Stimulated activated CD4-positive, alpha-beta T cell treated with anti-CD3 and anti-CD28 coated beads, Interleukin-12 subunit alpha, Interleukin-12 subunit beta, amount 100 ng/mL, for 4 hours (primary cell): ENCODE measurements at places on chromosomes 3 and 15.

DNA sequence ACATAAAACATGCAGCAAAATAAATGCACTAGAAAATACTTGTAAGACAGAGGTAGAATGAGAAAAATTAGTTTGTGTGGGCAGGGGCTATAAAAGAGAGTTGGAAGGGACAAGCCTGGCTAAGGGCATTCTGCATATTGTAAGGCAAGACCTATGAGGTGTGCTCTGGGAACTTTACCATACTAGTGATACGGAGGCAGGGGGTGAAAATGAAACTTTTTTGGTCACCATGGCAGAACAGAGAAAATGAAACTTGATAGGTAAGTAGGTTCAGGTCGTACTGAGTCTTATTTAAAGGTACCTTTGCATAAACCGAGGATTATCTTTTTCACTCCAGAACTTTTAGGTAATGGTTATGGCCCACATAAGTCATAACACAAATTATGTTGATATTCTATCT, 74.7 kb upstream of the ACKR4 start:
- DNase-seq = no peak

GRCh38 chr15:40100123-40100946, 8.3 kb downstream of the BMF start:
- no peak for DNase-seq

DNA sequence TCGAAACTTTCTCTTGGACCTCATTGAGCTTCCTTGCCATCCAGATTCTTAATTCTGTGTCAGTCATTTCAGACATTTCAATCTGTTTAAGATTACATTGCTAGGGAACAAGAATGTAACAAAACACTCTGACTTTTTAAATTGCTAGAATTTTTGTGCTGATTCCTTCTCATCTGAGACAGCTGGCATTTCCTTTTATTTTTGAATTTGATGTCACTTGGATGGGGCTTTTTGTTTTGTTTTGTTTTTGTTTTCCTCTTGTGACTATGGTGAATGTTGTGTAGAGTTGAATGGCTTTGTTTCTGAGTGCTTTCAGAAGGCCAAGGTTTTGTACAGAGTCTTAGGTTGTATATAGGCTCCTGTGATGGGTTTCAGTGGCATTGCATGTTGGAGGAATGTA, 1129.3 kb downstream of the NAALADL2 start:
- no peak for DNase-seq

- no peak for DNase-seq
Observed at GRCh38 chr3:49298511-49298910, 21.5 kb upstream of the C3orf62 start.

- DNase-seq = no peak
Observed at GRCh38 chr3:65539616-65540015, 499.1 kb downstream of the MAGI1 start.

GRCh38 chr3:158105710-158106253, 438 bp downstream of the SHOX2 start:
- DNase-seq = no peak

DNA sequence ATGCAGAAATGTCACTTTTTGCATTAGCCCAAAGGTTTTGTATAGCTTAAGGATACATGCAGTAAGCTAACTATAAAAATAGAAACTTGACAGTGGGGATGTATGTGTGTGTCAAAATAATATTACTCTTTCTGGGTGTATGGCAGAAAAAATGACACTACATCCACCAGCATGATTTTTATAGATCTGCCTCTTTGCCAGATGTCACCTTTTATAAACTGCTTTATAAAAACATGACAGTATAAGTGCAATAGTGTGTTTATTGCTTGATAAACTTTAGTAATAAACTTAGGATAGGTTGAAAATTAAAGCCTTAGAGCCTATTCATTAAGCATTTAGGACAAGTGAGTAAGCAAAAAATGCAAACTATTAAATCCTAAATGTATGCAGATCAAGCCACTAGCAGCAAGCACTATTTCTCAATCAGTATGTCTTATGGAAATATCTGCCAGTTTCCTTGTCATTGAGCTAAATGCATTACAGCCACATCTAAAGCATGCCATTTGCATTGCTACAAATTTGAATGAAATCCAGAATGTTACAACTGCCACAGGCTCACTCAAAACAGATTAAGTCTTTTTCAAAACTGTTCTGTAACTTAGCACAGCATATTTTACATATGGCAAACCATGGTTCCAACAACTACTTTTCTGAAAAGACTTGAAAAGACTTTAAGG, 935.0 kb downstream of the FHIT start:
- DNase-seq = no peak

DNA sequence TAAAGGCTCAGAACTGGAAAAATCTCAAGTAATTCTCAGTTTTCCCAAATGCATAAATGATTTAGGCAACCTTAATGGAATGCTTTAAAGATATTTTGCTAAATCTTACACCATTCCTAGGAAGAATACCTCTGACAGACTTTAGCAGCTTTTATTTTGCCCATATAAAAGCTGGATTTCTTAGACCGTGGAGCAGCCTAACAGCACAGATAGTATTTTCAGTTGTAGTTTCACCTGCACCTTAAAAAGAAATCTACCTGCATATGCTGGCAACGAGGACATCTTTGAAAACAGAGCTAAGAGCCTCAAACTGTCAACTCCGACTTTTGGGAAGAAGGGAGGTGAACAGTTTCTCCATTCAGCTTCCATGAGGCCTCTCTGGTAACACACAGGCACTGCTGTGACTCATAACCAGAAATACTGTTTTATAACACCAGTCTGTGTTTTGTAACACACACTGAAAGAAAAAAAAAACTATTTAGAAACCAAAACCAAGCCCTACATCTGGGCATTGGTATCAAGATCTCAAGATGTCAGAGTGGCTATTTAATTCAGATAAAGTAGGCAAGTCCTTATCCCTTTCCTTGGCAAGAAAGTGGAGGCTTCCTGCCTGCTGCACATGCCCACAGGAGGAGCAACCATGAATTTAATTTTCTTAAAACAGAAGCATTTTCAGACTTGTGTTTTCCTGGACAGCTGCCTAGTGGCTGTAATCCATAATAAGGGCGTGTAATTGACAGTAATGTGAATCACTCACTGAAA, 181.5 kb upstream of the ICE2 start:
- no peak for DNase-seq

GRCh38 chr15:72153269-72154000, 35.2 kb downstream of the SENP8 start:
- DNase-seq = no peak

DNA sequence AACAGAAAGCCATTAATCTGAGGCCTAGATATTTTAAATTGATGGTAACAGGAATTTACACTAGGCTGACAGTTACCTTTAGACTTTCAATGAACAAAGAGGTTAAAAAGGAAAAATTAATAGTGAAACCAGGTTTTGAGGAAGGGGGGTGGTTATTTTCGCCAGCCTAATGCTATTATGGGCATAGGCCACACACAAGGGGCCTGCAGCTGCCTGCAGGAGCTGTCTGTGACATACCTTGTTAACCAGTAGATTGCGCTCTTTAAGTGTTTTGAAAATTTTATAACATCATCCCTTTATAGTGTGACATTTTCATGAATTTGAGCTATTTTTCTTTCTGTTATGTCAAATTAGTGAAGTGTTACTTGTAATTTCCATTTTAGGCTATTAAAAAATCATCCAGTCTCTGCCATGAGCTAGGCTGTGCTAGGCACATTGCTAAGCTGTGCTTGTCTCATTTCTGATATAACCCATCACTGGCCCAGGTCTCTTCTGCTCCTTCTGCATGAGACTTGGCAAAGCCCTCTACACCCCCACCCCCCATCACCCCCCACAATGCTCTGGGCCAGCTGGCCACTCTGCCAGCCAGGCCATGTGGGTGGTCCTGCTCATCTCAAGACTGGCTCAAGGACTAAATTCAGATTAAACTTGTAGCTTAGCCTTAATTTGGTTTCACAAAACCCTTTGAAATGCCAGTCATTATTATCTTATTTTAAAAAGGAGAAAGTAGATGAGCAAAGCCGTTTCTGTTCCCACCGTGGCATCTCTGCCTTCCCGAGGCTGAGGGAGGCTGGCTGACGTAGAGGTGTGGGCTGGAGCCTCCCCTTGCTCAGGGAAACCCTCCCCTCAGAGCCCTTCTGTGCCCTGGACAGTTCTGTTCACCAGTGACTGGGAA, 48.4 kb upstream of the SEC22A start:
- no peak for DNase-seq

GRCh38 chr3:124116906-124117305, 125.0 kb upstream of the ROPN1 start:
- DNase-seq = no peak

DNA sequence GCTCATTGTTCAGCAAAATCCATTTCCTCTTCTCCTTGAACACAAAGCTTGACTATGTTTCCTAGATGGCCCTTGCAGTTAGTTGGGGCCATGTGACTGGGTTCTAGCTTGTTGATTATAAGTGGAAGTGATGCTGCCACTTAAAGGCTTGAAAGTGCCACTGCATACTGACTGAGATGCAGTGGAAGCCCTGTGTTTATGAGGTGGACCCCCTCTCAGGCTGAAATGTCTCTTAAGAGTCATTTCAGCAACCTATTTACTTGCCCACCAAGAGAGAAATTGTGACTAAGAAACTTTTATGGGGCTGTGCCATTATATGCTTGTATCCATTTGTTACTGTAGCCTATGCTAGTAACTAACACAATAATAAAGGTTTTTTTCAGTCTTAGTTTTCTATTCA, 8.4 kb upstream of the ANP32A start:
- DNase-seq = no peak

DNA sequence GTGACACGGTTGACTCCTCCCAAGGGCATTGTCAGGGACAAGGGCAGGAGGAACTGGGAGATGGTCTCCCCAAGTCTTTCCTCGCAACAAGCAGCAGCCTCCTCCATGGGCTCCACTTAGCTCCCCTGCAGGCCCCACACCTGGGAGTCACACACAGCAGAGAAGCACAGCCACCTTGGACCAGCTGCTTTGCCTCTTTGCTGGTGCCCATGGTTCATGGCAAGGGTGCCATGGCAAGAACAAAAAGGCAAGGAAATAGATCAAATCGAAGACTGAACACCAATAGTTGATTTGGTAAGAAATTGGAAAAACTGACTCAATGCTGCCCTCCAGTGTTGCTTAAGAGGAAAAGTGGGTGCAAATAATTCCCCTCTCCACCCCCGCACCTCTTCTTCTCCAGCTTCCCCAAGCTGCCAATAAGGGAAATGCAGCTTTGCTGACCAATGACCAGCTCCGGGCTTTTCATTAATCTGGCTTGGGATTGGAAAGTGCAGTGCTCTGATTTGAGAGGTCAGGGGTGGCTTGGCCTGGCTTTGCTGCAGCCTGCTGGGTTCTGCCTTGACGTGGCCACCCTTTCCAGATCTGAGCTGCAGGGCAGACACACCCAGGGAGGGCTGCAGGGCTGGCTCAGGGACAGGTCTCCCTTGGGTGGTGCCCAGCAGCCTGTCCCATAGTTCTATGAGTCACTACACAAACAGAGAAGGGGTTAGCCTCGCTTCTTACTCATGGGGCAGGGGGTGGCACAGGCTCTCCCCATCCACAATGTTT, 162.0 kb downstream of the KLF13 start:
- no peak for DNase-seq

DNA sequence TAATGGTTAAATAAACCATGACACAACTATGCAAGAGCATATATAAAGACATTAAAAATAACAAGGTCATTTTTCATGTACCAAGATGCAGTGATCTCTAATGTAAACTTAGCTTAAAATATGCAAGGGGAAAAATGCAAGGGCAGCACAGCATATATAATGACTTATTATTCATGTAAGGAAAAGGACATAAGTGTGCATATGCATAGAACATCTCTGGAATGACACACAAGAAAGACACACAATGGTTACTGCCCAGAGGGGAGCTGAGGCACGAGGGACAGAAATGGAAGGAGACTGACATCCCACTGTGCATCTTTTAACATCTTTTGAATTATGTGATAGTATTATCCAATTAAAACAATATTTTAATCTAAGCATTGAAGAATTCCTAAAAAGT, 79.0 kb downstream of the FHIT start:
- no peak for DNase-seq

- DNase-seq = no peak
Observed at GRCh38 chr3:99211309-99211708, 309.8 kb upstream of the DCBLD2 start.

DNA sequence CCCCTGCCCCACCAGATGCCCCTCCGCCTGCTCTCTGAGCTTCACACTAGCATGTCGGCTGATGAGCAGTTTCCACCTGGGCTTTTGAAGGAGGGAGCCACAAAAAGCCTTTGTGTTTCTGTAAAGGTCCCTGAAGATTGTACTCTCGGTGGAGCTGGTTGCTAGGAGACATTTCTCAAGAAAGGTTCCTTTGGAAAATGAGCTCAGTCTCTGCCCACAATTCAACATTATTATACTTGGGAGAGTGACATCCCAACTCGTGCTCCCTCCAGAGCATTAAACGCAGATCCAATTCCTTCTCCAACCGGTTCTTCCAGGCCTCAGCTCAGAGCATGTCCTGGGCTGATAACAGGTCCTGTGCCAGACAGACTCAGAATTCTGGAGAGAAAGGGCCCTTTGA, 26.8 kb upstream of the FAM107A start:
- DNase-seq = no peak

DNA sequence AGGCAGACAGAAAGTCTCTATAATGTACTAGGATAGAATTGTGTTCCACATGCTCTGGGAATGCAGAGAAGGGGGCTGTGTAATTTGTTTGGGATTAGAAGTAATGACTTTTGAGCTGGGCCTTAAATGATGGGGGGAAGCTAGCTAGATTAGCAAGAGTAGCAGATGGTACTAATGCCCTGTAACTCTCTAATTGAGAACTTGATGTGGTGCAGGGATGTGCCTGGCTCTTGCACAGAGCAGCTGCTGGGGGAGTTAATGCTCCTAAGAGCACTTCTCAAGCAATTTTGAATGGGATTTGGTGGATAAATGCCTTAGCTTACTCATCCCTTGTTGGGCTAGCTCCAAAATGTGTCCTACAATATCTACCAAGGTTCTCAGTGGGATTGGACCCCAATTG, 12.4 kb upstream of the SYN2 start:
- no peak for DNase-seq

DNA sequence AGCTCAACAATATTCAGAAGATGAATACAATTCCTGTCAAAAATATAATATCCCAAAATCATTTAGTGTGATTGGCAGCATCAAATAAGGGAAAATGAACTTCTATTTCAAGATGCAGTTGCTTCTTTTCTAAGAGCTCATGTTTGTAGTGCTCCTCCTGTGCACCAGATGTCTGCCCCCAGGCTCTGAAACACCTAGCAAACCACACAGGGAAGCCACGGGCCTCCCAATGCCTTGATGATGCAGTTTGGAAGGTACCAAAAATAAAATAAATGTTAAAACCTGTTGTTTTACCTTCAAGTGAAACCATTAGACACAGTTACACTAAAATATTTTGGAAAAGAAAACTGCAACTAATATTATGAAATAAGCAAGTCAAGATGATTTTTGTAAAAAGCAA, 22.2 kb downstream of the CFAP20DC start:
- DNase-seq = no peak

- DNase-seq = no peak
Observed at GRCh38 chr15:38620098-38620497, 55.5 kb upstream of the RASGRP1 start.

DNA sequence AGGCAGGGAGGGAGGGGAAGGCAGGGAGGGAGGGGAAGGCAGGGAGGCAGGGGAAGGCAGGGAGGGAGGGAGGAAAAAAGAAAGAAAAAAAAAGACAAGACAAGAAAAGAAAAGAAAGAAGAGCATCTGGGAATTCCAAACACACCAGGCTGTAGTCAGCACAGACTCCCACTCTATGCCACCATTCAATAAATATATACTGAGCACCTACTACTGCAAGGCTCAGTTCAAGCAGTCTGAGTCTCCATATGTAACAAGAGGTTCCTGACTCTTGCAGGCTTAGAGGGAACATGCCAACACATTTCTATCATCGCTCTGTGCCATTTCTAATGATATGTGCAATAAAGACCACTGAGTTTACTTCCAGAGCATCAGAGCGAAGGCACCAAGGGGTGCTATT, 47.7 kb downstream of the ANXA2 start:
- DNase-seq = no peak
